ENCODE measurements at places on chromosomes 5 and 9. TPM values are rescaled to one million over a fixed set of nuclear protein-coding genes. Genes with fewer than 3 reads are reported as not detected.

- no peak for DNase-seq
These were observed 362.9 kb downstream of the ARRDC3 start for GRCh38 chr5:91020065-91020800.

- no peak for DNase-seq
These were observed 77.5 kb downstream of the SLC1A3 start for GRCh38 chr5:36683821-36684434.

GRCh38 chr5:56161439-56161823 lies 71.7 kb downstream of the ANKRD55 start:
- no peak for DNase-seq

PFN3 gene
- total RNA-seq: not detected

- DNase-seq: no peak
These were observed 99.3 kb downstream of the NUDT12 start for GRCh38 chr5:103463261-103463660.

- DNase-seq: no peak
These were observed 56.0 kb upstream of the PCAT7 start for GRCh38 chr9:94498801-94499453.

- DNase-seq: no peak
These were observed 5.7 kb downstream of the ZNF366 start for GRCh38 chr5:72501488-72501887.

DNA sequence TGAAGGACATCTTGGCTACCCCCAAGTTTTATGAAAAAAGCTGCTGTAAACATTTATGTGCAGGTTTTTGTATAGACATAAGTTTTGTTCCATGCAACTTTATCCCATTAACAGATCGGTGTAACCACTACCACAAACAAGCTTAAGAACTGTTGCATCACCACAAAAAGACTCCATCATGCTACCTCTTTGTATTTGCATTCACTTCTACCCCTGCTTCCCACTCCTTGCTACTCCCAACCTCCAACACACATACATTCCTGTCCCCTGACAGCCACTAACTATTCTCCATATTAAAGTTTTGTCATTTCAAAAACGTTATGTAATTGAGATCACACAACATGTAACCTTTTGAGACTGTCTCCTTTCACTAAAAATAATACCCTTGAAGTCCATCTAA lies 57.8 kb upstream of the LHFPL2 start:
- no peak for DNase-seq

LOX gene
- 0.04 TPM for total RNA-seq

- no peak for DNase-seq
These were observed 66.8 kb downstream of the ADCY2 start for GRCh38 chr5:7462758-7463157.

- no peak for DNase-seq
These were observed 14.9 kb downstream of the BTNL9 start for GRCh38 chr5:181054871-181055459.

DNA sequence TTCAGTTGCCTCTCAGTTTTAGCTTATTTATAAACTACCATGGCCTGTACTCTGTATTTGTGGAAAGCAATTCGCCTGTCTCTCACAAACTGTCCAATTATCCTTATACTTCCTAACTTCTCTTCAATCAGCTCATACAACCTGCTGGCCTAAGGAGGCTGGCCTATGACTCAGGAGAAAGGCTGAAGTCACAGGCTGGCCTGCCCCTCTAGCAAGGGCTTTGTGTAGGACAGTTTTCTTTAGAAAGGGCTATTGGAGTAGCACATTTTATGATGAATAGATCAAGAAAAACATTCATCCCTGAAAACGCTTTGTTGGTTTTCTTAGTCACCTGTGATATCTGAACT lies 988.7 kb upstream of the ARRDC3 start:
- DNase-seq: no peak

POLR3G gene
- total RNA-seq: 3.0 TPM

LMX1B gene
- total RNA-seq: not detected

DNA sequence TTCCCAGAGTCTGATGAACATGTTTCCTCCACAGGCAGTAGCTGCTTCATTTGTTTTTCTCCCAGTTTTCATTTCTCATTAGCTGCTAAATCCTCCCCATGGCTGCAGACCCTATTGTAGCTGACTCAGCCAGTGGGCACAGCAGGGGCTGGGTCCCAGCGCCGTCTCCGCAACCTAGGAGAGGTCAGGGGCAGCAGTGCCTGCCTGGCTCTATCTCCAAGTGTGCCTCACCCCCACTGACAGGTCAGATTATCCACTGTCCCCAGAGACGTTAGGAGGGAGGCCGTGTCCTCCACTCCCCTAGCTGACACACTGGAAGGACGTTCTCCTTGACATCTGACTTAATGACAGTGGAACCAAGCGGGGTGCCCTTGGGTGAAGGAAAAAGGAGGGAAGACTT lies 31.1 kb downstream of the KCNIP1 start:
- DNase-seq: no peak

CTSV gene
- 0.79 TPM for total RNA-seq

AQP3 gene
- 190 TPM for total RNA-seq

NMUR2 gene
- not detected for total RNA-seq

- DNase-seq: peak; percentile 42
These were observed 8.0 kb downstream of the B4GALT1 start for GRCh38 chr9:33158843-33159776.

GRCh38 chr5:137600721-137601360 lies 101.7 kb upstream of the SPOCK1 start:
- DNase-seq: no peak

DNA sequence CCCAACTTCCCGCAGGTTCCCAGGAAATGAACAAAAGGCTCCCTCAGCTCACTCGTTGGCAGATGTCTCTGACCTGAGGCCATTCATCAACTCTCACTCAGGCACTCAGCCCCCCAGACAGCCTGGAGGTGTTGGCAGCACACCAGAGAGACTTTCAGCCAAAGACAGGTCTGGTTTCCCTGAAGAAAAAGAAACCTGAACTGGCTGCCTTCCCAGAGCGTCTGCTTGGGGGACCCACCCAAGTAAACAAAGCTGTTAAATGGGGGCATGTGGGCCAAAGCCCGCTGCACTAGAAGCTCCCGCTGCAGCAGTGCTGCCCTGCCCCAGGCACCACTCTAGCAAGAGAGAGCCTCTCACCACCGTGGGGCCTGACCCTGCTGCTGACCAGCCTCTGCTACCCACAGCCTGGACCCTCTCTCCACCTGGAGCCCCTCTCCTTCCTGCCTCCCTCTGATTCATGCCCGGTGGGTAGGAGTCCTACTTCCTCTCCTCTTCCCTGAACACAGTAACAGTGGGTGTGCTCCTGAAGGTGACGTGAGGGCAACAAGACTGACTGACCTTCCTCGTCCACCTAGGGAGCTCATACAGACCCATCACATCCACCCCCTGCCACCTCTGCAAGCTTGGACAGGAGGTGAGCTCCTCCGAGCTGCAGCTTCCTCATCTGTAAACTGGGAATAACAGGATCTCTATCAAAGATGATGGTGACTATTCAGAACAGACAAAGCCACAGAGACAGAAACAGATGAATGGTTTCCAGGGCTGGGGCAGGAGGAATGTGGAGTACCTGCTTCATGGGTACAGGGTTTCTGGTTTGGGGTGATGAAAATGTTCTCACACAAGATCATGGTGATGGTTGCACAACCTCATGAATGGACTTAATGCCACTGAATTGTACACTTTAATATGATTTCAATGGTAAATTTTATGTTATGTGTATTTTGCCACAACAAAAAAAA lies 31.0 kb upstream of the GABRP start:
- DNase-seq: no peak

DNA sequence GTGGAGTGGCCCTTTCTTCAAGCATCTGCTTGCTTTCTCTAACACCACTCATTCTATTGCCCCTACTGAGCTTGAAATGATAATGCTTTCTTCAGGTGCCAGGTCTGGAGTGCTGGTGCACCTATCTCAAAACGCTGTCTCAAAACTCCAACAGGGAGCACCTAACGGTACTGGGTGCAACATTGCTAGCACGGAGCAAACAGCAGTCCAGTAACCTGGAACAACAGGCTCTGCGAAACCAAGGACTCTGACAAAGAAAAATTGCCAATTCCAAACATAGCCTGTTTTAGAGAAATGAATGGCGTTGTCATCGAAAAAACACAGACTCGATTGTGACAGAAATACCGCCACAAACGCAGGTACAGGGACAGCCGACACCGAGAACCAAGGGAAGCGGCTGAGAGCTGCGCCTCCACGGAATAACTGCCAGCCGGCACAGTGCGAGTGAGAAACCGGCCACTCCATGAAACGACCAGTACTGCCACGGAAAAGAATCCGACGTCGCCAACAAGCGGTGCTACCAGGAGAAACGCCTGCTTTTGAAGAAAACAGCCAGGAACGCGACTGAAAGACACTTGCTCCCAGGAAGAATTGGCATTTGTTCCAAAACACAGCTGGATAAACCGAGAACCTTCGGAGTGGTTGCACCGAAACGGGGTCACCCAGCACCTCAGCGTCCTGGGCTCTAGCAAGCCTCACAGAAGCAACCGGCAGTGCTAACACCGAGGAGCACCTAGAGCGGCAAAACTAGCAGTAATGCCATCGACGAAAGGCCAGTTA lies 3.1 kb downstream of the ANXA2R start:
- no peak for DNase-seq

TAF11L5 gene
- total RNA-seq: not detected

Measured in activated CD4-positive, alpha-beta T cell treated with anti-CD3 and anti-CD28 coated beads, Interleukin-2, amount 10 ng/mL, durations not matched to agents 7 days and 5 days (primary cell).